ENCODE measurements at places on chromosomes 2 and 18.
A peak's percentile ranks its signal among the peaks of the same experiment; 100 is the strongest.

- peaks cover 15% of the 10 kb centered on the region for H3K4me1 ChIP-seq
- no peak overlapping the region for H3K27ac ChIP-seq
- peaks cover 3% of the 10 kb centered on the region for H3K27me3 ChIP-seq
- H3K36me3 ChIP-seq = peaks cover under 1% of the 10 kb centered on the region
These were observed 47.8 kb upstream of the NABP1 start for GRCh38 chr2:191629976-191630712.

- peaks cover 99% of the 10 kb centered on the region for H3K27me3 ChIP-seq
- H3K4me3 ChIP-seq = peak overlapping the region; percentile 27
- peaks cover 46% of the 10 kb centered on the region for H3K4me1 ChIP-seq
These were observed 3.1 kb downstream of the DLX1 start for GRCh38 chr2:172088245-172089004.

GRCh38 chr2:69385443-69386151 is 1.4 kb downstream of the GFPT1 start:
- DNase-seq = no peak
- peaks cover 9% of the 10 kb centered on the region for H3K36me3 ChIP-seq
- no peak overlapping the region for H3K27ac ChIP-seq
- no peaks in the 10 kb centered on the region for H3K27me3 ChIP-seq
- peaks cover 41% of the 10 kb centered on the region for H3K4me1 ChIP-seq

DNA sequence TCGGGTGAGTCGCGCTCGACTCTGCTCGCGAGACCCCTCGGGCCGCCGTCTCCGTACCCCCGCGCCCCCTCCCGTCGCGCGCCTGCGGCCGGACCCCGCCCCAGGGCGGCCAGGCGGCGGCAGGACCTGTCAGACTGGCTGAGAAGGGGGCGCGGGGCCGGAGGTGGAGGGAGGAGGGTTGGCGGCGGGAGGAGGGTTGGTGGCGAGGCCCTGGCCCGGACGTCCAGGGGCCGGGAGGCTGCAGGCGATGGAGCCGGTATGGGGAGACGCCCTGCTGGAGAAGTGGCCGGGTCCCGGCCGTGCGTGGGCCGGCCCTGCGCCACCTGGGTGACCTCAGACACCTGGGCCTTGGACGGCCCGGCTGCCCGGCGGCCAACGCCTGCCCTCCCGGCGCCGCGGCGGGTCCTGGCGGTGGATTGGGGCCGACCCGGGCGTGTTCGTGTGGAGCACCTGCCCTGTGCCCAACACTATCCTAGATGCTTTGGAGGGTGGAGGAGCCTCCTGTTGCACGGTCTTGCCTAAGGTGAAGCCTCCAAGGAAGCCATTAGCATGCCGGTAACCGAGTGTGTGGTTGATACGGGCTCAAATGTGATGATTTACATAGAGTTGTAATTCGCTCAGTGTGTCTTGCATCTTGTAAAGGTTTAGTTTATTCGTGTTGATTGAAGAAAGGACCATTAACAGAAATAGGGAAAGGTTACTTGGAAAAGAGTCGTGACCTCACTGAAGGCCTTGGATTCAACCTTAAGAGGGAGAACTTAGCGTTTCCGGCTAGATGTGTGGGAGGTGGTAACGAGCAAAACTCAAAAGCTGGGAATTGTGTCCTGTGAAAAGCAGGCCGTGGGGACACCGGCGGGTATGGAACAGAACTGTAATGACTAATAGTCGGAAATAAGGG is 550 bp downstream of the MYL12B start:
- H3K4me3 ChIP-seq = peak overlapping the region; percentile 97
- H3K4me1 ChIP-seq = peaks cover 63% of the 10 kb centered on the region
- H3K27me3 ChIP-seq = no peaks in the 10 kb centered on the region
- H3K36me3 ChIP-seq = peaks cover 36% of the 10 kb centered on the region

GRCh38 chr2:118882693-118883336 is 35.4 kb upstream of the EN1 start:
- peaks cover 9% of the 10 kb centered on the region for H3K4me1 ChIP-seq
- no peaks in the 10 kb centered on the region for H3K36me3 ChIP-seq
- peak overlapping the region; percentile 29 for H3K27ac ChIP-seq
- peaks cover 23% of the 10 kb centered on the region for H3K27me3 ChIP-seq

DNA sequence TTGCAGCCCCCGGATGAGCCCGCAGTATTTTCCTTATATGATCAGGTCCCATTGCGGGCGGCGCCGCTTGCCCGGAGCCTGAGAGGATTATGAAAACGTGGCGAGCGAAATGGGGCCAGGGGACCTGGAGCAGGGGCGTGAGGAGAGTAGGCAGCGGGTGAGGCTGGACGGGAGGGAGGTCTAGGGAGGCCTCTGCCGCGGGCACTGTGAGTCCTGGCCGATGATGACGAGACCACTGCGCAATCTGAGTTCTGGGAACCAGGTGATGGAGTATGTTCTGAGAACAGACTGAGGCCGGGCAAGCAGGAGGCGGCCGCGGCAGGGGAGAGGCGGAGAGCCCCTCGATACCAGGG is 790 bp upstream of the ACAA2 start:
- peak; percentile 76 for DNase-seq
- peaks cover 39% of the 10 kb centered on the region for H3K36me3 ChIP-seq
- peak overlapping the region; percentile 99 for H3K4me3 ChIP-seq
- no peaks in the 10 kb centered on the region for H3K27me3 ChIP-seq
- peaks cover 53% of the 10 kb centered on the region for H3K4me1 ChIP-seq
- peak overlapping the region; percentile 99 for H3K27ac ChIP-seq

DNA sequence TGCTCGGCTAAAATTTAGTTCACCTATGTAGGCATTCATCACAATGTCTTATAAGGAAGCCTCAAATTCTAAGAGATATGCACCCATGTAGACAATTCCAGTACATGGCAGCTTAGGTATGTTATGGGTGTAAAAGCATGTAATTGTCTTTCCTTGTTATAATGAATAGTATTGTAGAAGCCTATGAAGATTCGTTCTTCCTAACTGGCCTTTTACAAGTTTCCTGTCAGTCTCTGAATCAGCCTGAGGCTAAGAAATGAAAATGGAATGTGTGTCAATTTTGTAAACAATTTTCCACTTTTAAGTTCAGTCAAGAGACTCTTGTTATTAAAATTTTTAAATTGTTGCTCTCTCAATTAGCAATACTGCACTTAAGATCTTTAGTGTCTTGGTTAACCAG is 189.9 kb upstream of the GALNT5 start:
- no peaks in the 10 kb centered on the region for H3K36me3 ChIP-seq
- H3K4me3 ChIP-seq = no peak overlapping the region
- no peaks in the 10 kb centered on the region for H3K4me1 ChIP-seq
- DNase-seq = no peak

- no peak for DNase-seq
- H3K36me3 ChIP-seq = no peaks in the 10 kb centered on the region
- no peaks in the 10 kb centered on the region for H3K27me3 ChIP-seq
- no peak overlapping the region for H3K27ac ChIP-seq
- H3K4me3 ChIP-seq = no peak overlapping the region
- H3K4me1 ChIP-seq = no peaks in the 10 kb centered on the region
These were observed 264.4 kb upstream of the FIGN start for GRCh38 chr2:164000176-164000575.

DNA sequence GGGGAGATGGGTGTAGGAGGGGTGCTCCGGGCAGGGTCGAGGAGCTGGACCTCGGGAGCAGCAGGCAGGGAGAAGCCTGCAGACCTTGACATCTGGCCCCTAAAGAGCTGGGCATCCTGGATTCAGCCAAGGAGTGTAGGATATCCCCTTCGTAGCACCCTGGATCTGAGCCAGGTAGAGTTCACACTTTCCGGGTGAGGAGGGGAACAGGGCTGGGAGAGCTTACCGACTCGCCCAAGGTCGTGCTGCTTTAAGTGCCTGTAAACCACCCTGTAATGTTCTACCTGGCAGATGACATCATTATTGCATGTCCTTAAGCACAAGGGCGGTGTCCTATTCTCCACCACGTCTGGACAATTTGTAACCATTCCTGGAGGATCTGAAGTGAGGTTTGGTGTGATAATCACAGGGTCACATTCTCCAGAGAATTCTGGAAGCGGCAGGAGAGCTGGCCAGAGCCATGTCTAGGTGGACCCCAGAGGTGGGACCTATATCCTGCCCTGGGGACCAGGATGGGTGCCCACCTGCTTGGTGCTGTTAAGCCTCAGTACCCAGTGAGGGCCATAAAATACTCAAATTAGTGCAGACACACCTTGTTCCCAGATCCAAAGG is 14.6 kb downstream of the ITM2C start:
- H3K4me1 ChIP-seq = peaks cover 51% of the 10 kb centered on the region
- H3K4me3 ChIP-seq = no peak overlapping the region
- H3K27ac ChIP-seq = no peak overlapping the region
- no peaks in the 10 kb centered on the region for H3K27me3 ChIP-seq
- DNase-seq = no peak

- H3K4me3 ChIP-seq = no peak overlapping the region
- no peaks in the 10 kb centered on the region for H3K27me3 ChIP-seq
- H3K36me3 ChIP-seq = peaks cover 9% of the 10 kb centered on the region
- DNase-seq = no peak
These were observed 152.9 kb upstream of the WDSUB1 start for GRCh38 chr2:159439421-159439820.

DNA sequence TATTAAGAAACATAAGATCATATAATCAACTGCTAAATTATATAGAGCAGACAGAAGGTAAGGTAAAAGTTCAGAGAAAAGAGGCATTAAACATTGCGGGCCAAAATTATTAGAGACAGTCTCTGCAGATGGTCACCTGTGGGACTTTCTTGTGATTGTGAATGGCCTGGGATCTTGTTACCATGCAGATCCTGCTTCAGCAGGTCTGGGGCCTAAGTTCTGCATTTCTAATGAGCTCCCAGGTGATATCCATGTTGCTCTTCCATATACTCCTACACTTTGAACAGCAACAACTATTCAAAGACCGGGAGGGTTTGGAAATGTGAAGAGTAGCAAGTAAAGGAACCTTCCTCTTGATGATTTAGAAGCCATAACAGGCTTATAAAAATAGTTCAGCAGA is 8.5 kb upstream of the ETAA1 start:
- peaks cover 1% of the 10 kb centered on the region for H3K4me1 ChIP-seq
- H3K27ac ChIP-seq = no peak overlapping the region
- H3K4me3 ChIP-seq = no peak overlapping the region
- no peak for DNase-seq
- H3K36me3 ChIP-seq = peaks cover 3% of the 10 kb centered on the region

- H3K4me1 ChIP-seq = no peaks in the 10 kb centered on the region
- no peaks in the 10 kb centered on the region for H3K27me3 ChIP-seq
- no peak overlapping the region for H3K27ac ChIP-seq
- no peak for DNase-seq
- no peaks in the 10 kb centered on the region for H3K36me3 ChIP-seq
These were observed 117.7 kb upstream of the SETBP1 start for GRCh38 chr18:44562986-44563385.

DNA sequence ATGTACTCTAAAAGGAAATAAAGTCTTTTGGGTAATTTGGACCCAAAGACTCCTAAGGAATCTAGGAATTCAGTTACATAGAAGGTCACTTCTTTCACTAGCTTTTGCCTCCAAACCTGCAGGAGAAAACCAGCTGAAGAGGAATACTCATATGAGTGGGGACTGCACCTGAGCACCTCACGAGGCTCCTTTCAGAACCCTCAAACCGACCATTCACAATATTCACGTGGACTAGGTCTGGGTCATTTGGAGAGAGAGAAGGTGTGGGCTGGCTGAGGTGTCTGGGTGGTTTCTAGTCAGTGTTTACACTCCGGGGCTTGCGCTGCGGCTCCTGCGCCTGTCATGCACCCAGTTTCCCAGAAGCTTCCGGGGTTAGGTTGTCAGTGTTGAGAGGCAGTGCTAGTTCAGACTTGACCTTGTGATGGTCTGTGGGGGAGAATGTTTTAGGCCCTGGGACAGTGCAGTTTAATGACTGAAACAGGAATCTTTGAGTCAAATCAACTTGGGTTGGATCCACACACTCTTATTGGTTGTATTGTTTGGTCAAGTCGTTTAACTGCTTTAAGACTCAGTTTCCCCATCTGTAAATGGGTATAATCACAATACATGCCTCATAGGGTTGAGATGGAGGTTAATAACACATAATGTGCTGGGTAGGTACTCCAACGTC is 78.4 kb downstream of the LIMS1 start:
- H3K4me3 ChIP-seq = no peak overlapping the region
- peaks cover 39% of the 10 kb centered on the region for H3K4me1 ChIP-seq
- no peaks in the 10 kb centered on the region for H3K27me3 ChIP-seq
- H3K27ac ChIP-seq = peak overlapping the region; percentile 22
- peaks cover 5% of the 10 kb centered on the region for H3K36me3 ChIP-seq

- H3K4me1 ChIP-seq = peaks cover 12% of the 10 kb centered on the region
- peaks cover 36% of the 10 kb centered on the region for H3K36me3 ChIP-seq
- no peak overlapping the region for H3K27ac ChIP-seq
- no peaks in the 10 kb centered on the region for H3K27me3 ChIP-seq
These were observed 171.4 kb upstream of the ZFP36L2 start for GRCh38 chr2:43397821-43398220.

GRCh38 chr18:66168685-66169235 is 417.9 kb downstream of the CDH7 start:
- no peak overlapping the region for H3K4me3 ChIP-seq
- no peaks in the 10 kb centered on the region for H3K4me1 ChIP-seq
- H3K27me3 ChIP-seq = no peaks in the 10 kb centered on the region
- H3K36me3 ChIP-seq = no peaks in the 10 kb centered on the region

DNA sequence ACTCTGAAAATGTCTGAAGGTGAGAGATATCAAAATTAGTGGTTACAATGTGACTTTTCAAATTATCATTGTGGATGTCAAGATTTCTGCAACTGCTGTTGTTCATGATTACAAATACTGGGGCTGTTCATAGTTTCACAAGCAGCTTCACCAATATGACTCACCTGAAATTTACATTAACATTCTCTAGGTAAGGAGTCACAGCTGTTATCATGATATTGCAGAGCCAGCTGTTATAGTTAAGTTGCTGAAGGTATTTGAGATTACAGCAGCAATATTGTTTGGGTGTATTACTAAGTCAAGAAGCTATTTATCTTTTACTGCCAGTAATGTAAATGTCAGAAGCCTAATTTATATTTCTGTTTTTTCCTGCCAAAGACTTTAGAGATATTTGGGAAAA is 140.0 kb downstream of the MC4R start:
- H3K36me3 ChIP-seq = no peaks in the 10 kb centered on the region
- no peaks in the 10 kb centered on the region for H3K4me1 ChIP-seq
- no peaks in the 10 kb centered on the region for H3K27me3 ChIP-seq
- DNase-seq = no peak
- H3K4me3 ChIP-seq = no peak overlapping the region
- no peak overlapping the region for H3K27ac ChIP-seq

- H3K4me1 ChIP-seq = no peaks in the 10 kb centered on the region
- H3K27me3 ChIP-seq = no peaks in the 10 kb centered on the region
- no peak overlapping the region for H3K27ac ChIP-seq
These were observed 36.6 kb upstream of the COL3A1 start for GRCh38 chr2:188937228-188938220.

DNA sequence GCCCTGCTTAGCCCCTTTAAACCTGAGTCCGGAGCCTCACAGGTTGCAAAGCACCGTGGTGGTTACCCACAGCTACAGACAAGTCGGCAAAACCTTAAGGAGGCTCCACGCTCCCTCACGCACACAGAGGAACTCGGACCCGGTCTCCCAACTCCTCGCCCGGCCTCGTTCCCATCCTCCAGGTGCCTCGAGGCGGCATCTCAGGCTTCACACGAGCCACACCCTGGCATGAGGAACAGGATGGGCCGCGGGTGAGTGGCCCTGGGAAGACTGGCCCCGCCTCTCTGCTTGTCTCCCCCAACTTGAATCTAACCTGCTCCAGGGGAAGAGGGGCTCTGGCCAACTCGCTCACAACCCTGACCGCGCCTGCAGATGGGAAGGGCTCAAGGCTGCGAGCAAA is 97.4 kb downstream of the EIPR1 start:
- H3K27me3 ChIP-seq = no peaks in the 10 kb centered on the region
- H3K27ac ChIP-seq = no peak overlapping the region
- H3K4me3 ChIP-seq = no peak overlapping the region
- peaks cover 32% of the 10 kb centered on the region for H3K36me3 ChIP-seq

- H3K4me1 ChIP-seq = peaks cover 7% of the 10 kb centered on the region
- no peak within 1 kb of the TSS for H3K27ac ChIP-seq
- peak within 1 kb of the TSS; percentile 70 for H3K4me3 ChIP-seq
- peaks cover 47% of the 10 kb centered on the region for H3K27me3 ChIP-seq
- no peak for DNase-seq
These were observed at the start of gene GCKR for GRCh38 chr2:27496357-27497287. Gene GCKR (plus strand): TSS chr2:27496839. CDS start chr2:27496905, 66 bp downstream.
